Spinal cord (tissue), 10 donors: ENCODE measurements at places on chromosomes 12 and 14. TPM values are rescaled to one million over a fixed set of nuclear protein-coding genes. Genes with fewer than 3 reads are reported as not detected.

The DTX1 gene
- polyA plus RNA-seq = 73.3 TPM

DNA sequence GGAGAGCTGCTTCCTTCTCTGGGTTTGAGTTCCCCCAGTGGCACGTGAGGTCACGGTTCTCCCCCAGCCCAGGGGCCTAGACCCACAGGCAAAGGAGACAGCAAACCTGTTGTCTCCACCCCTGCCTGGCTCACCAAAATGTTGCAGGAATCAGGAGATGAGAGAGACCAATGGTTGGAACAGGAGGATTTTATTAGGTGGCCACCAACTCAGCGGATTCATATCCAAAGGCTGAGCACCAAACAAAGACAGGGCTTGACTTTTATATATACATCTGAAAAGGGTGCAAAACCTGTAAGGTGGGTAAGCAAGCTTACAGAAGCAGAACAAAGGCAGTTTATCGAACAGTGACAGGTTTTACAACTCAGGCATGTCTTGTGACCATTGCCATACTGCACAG is 9.2 kb upstream of the ADAM21 start:
- H3K4me1 ChIP-seq = no peaks in the 10 kb centered on the region
- no peak for DNase-seq
- H3K4me3 ChIP-seq = no peak overlapping the region
- H3K36me3 ChIP-seq = no peaks in the 10 kb centered on the region

DNA sequence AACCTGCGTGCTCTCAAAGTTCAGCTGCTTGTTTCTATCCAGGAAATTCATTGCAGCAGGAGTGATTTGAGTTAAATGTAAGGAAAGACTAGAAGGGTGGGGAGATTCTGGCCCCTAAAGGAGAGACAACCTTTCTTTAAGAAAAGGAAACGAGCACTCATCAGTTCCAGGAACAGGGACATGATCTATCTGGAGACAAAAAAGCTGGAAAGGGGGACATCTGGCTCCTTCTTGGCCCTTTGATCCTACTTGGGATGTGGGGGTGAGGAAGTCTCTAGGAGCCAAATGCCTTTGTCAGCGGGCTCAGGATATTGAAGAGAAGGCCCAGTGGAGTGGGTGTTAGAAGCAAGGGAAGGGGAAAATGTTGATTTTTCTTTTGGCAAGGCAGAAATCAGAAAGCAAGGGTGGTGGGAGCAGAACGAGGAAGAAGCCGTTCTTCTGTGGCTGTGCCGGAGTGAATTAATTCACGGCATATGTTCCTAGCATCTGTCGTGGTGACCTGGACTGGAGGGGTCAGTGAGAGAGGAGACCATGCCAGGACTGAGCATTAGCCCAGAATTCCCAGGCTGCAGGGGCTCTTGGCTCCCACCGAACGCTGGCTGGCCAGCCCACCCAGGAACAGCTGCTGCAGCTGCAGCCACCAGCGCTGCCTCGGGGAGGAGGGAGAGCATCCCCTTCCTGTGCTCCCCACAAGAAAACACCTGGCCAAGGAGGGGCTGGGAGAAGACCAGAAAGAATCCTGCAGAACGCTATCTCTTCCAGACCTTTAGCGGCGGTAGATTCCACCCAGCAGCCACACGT is 62.8 kb upstream of the GPATCH2L start:
- no peak overlapping the region for H3K4me3 ChIP-seq
- DNase-seq = no peak

GRCh38 chr12:42742716-42743115 is 153.2 kb upstream of the PRICKLE1 start:
- no peak overlapping the region for H3K27ac ChIP-seq
- H3K4me1 ChIP-seq = no peaks in the 10 kb centered on the region
- no peaks in the 10 kb centered on the region for H3K36me3 ChIP-seq
- no peaks in the 10 kb centered on the region for H3K27me3 ChIP-seq
- DNase-seq = no peak
- H3K4me3 ChIP-seq = no peak overlapping the region

DNA sequence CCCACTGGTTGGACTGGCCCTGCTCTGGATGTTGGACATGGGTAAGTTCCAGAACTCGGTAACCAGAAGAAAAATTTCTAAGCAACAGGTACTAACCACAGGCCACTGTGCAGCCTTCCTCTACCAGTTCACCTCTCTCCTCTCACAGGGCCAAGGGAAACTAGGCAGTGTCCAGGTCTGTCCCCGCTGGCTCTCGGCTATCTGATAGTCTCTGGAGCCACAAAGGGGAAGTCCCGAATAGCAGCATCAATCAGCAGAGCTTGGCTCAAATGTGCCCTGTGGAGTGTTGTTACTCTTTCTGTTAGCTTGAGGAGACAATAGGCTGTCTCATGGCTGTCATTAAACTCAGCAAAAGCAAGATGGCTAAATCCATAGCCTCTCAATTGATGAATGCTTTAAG is 73.2 kb downstream of the TSPAN11 start:
- H3K4me3 ChIP-seq = no peak overlapping the region
- H3K27me3 ChIP-seq = no peaks in the 10 kb centered on the region
- H3K4me1 ChIP-seq = no peaks in the 10 kb centered on the region
- no peak for DNase-seq
